ENCODE measurements at places on chromosomes 6 and 20.

GRCh38 chr20:41574802-41575389 lies 43.3 kb downstream of the CHD6 start:
- peak; percentile 14 for DNase-seq

GRCh38 chr6:32603888-32604287 lies 14.2 kb upstream of the HLA-DRB1 start:
- DNase-seq, result no peak

DNA sequence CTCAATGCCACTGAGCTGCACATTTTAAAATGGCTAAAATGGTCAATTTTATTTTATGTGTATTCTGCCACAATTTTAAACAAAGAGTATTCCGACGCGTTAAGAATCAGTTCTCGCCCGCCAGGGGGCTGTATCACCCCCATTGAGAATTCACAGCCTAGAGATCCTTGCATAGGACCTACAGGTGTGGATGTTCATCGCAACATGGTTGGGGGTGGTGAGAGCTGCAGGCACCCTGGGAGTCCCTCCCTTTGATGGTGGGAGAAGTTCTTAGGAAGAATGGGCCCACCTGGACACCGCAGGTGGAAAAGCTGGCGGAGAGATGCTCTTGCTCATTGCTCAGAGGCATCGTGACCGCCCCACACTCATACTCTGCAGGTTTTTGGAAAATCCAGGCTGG lies 63.5 kb downstream of the SLC2A10 start:
- peak; percentile 38 for DNase-seq

- no peak for DNase-seq
Observed at GRCh38 chr6:2865270-2865669, 23.6 kb upstream of the SERPINB1 start.

DNA sequence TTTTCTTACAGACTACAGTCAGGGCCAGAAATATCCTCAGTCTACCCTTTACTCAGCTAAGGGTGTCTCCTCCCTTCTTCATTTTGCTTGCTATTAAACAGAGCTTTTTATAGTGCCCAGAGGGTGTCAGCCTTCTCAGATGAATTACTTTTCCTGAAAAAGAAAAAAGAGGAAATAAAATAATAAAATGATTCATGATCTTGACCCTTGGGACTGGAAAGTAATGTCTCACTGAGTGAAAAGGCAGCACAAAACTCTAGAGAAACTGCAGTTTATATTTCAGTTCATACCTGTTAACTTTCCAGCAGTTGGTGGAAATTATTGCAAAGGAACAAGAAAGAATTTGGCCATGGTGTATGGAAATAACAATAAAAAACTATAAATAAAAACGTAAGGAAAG lies 170.6 kb downstream of the IBTK start:
- DNase-seq, result no peak

DNA sequence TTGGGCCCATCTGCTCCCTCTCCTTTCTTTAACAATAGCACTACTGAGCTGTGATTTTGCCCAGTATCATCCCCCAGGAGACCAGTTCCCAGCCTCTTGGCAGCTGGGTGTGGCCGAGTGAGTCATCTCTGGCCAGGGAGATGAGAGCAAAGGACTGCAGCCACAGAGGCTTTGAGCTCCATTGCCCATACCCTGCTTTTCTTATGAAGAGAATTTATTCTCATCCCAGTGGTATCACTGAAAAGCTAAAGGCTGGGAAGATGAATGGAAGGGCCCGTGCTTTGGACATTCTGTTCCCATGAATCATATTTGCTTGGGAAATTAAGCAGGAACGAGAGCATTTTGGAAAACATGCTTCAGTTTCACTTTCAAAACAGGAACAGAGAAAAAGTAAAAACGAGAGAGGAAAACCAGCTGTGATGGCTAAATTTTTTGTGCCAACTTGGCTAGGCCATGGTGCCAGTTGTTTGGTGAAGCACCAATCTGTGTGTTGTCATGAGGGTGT lies 14.9 kb downstream of the CST3 start:
- DNase-seq, result peak; percentile 54

GRCh38 chr6:113591896-113592827 lies 265.0 kb upstream of the MARCKS start:
- peak; percentile 30 for DNase-seq

- no peak for DNase-seq
Observed at GRCh38 chr20:58889334-58889760, 36.8 kb downstream of the GNAS start.

- no peak for DNase-seq
Observed at GRCh38 chr6:38273325-38273724, 366.4 kb downstream of the BTBD9 start.

GRCh38 chr6:70157086-70157485 lies 145.8 kb downstream of the COL9A1 start:
- no peak for DNase-seq

DNA sequence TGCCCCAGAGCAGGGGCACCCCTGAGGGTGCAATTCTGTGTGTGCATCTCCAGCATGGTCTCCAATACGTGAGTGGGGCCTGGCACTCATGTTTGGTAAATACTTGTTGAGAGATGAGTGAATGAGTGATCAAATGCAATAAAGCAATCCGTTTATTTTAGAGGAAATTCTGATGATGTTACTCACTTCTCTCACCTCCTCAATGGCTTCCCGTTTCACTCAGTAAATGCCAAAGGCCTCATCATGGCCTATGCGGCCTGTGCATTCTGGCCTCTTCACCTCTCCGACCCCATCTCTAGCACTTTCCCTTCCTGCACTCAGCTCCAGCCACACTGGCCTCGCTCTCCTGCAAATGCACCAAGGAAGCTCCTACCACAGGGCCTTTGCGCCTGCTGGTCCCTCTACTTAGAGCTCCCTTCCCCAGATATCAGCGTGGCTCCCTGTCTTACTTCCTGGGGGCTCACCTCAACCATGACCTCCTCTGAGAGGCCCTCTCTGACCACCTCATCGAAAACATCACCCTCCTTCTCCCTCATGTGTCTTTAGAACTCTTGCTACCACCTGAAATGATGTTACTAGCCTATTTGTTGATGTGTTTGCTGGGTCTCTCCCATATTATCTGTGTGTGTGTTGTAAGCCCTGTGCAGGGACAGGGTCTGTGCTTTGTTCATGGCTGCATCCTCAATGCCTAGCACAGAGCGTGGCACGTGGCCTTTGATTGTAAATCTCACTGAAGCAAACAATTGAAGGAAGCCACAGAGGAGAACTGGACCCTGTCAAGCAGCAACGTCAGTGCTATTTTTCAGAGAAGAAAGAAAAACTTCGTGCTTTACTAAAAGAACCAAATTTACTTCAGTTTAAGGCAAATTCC lies 42.6 kb downstream of the RAB44 start:
- no peak for DNase-seq
